H7 (cell line): ENCODE measurements at places on chromosomes 1 and 21.

DNA sequence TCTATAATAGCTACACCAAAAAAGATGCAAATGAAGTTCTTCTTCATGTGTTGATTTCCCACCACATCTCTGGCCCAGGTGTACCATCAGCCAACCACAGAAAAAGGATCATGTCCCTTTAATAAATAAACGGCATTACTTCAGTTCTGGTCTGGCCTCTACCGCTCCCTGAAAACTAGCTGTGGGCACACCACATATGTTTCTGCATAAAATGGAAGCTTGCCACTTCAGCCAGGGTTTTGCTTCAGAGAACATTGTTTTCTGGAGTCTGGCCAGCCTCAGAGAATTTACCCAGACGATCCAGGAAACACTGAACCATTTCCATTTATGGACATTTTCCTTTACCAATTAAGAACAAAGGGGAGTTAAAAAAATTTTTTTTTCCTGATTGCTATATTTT lies 5.8 kb upstream of the LAMC2 start:
- no peak for DNase-seq

- DNase-seq, result no peak
Observed at GRCh38 chr21:34344584-34344983, 19.2 kb upstream of the KCNE2 start.

DNA sequence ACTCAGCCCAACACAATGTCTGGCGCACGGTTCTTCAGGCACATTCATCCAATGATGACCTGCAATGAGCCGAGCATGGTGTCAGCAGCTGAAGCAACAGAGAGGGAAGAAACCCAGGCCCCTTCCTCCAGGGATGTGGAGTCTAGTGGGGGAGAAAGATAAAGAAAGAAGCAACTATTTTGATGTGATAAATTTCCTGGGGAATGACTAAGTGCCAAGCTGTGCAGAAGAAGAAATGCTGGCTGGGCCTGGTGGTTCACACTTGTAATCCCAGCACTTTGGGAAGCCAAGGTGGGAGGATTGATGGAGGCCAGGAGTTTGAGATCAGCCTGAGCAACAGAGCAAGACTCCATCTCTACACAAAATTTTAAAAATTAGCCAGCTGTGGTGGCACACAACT lies 561.8 kb downstream of the KIF26B start:
- no peak for DNase-seq

GRCh38 chr1:54017979-54018378 lies at the start of gene LDLRAD1:
Gene LDLRAD1, minus strand, starts transcription at chr1:54018186. Its CDS starts 74 bp downstream, at chr1:54018112.
- DNase-seq, result no peak

DNA sequence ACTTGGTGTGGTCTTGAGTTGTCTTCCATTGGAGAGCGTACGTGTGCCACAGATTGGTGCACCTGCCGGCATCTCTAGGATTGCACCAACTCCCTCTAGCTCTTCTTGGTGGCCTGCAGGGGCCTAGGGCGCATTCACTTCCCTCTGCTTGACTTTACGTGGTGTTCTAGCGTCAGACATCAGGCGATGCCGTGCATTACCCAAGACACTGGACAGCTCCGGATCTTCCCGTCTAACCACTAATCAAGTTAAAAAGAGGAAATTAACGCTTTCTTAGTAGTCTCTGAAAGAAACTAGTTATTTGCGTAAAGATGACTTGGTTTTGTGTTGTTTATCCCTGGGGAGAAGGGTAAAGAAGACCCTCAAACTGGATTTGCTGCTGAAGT lies 510 bp upstream of the IL10RB start:
- DNase-seq, result peak; percentile 54
